Activated T-helper 1 cell treated with Interleukin-2 at 50 U/mL for 16 hours (primary cell): ENCODE measurements at places on chromosomes 1 and 21.

GRCh38 chr1:7663451-7664146 is 107.5 kb upstream of the VAMP3 start:
- no peak for DNase-seq

GRCh38 chr1:28735961-28736449 is 735 bp upstream of the YTHDF2 start:
- DNase-seq = no peak

DNA sequence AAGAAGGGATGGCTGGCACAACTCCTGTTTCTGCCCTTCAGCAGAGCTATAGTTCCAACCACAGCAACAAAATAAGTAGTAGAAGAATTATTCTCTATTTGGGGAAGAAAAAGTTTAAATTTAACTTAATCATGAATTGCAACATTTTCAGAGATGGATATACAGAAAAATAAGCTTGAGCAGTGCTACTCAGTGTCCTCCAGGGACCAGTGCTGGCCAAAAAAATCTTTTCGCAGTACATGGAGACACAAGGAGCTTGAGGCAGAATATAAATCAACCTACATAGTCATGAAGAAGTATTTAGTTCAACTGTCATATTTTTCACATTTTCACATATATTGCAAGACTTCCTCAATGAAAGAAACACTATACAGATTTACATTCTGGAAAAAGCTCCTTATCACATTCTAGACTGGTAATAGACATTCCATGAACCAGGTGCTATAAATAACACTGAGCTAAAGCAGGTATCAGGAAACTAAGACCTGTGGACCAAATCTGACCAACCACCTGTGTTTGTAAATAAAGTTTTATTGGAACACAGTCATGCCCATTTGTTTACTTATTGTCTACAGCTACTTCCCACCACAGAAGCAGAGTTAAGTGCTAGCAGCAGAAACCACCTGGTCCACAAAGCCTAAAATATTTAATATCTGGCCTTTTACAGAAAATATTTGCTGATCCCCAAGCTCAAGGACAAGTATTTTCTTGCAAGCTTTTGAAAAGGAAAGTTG is 101.9 kb downstream of the RGS21 start:
- DNase-seq = no peak

DNA sequence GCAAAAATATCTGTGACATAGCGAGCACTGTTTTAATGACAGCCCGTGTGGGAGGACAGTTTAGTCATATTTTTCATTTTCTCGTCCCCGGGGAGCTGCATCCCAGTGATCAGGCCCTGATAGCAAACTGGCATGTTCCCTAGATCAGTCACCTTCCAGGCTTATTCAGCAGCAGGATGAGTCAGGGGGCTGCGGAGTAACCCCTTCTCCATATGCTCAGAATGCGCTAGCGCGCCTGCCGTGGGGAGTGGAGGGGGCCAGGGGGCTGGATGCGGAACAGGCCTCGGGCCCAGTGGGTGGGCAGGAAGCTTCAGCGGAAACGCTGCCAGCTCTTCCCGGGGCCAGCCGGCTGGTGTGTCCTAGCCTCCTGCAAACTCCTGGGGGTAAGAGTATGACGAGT is 94.0 kb downstream of the KCND3 start:
- no peak for DNase-seq

GRCh38 chr1:8365661-8366362 is 47.9 kb downstream of the SLC45A1 start:
- no peak for DNase-seq

- DNase-seq = no peak
Observed at GRCh38 chr1:200372885-200373181, 37.0 kb downstream of the ZNF281 start.

- peak; percentile 35 for DNase-seq
Observed at GRCh38 chr1:41917835-41918449, 780 bp downstream of the HIVEP3 start.

GRCh38 chr1:223700388-223700918 is 11.9 kb upstream of the CAPN2 start:
- no peak for DNase-seq

- no peak for DNase-seq
Observed at GRCh38 chr1:2134266-2134620, 60.3 kb downstream of the FAAP20 start.

- no peak for DNase-seq
Observed at GRCh38 chr1:30129001-30129408, 594.4 kb downstream of the MATN1 start.

GRCh38 chr21:29053011-29053553 is 20.4 kb downstream of the CCT8 start:
- DNase-seq = no peak

GRCh38 chr1:202034683-202035462 is 24.5 kb downstream of the ELF3 start:
- no peak for DNase-seq

DNA sequence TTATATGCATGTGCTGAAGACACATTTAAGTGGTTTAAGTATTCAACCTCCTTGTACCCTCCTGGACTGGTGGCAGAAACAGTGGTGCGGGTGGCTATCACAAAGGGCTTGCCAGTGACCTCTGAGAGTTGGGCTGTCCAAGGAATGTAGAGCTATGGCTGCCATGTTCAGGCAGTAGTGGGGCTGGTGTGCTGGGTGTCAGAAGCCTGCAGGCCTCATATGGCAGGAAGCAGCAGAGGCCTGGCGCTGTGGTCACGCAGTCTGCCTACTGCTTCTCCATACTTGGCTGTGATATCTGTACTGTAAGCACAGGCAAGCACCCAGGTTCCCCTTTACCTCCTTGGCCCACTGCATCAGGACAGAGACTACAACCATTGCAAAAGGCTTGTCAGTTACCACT is 870.0 kb downstream of the LRRIQ3 start:
- DNase-seq = no peak

DNA sequence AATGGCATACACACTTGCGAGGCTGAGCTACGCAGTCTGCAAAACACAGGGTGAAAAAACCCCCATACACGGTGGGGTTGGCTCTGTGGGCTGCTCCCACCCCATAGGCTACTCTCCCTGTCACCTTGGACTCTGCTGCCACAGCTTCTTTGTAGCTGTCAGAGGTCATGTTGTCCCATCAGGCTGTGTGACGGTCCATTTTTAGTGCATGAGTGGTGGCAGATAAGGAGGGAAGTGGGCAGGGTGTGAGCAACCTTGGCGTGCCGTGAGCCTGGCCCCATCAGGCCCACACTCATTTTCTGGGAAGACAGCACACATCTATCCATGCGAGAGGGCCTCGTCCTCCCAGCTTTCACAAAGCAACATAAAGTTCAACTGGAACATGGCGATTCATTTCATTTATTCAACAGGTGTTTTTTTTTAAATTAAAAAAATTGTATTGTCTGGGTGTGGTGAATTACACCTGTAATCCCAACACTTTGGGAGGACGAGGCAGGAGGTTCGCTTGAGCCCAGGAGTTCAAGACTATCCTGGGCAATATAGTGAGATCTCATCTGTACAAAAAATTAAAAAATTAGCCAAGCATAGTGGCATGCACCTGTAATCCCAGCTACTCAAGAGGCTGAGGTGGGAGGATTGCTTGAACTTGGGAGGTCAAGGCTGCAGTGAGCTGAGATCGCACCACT is 9.5 kb downstream of the GPR137B start:
- no peak for DNase-seq

GRCh38 chr1:14460173-14460572 is 138.3 kb upstream of the KAZN start:
- no peak for DNase-seq

DNA sequence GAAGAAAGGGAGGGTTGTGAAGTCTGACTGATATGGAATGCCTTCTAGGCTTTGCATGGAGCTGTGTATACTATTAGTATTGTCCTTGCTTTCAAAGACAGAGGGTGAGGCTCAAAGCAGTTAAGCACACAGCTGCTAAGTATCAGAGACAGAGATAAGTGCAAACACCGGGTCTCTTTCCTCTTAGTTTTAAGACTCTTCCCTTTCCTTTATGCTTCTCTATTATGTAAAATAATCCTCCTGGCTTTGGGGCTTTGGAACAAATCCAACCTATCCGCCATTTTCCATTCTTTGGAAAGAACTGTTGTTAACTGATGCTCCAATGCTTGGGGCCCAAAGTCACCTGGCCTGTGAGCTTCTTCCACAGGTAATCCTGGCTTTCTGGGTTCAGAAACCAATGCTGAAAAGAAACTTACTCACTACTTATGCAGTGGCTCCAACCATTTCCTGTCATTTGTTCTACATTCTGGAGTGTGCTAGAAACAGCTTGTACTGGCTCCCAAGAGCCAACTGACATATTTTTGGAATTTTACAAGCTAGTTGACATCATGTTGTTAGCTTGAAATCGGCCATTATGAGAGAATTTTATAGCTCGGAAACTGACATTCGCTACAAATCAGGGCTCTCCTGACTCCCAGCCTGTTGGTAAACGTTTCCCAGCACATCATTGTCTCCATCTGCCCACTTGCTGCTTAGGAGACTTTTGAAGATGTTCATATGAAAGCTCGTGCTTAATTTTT is 67.5 kb downstream of the DNTTIP2 start:
- no peak for DNase-seq

- DNase-seq = no peak
Observed at GRCh38 chr1:112927462-112927990, 28.5 kb downstream of the SLC16A1 start.

- peak; percentile 49 for DNase-seq
Observed at GRCh38 chr1:20485527-20486456, at the start of gene CAMK2N1. TSS of gene CAMK2N1 (minus strand) at chr1:20486210. CDS start at chr1:20485379, 831 bp downstream.

DNA sequence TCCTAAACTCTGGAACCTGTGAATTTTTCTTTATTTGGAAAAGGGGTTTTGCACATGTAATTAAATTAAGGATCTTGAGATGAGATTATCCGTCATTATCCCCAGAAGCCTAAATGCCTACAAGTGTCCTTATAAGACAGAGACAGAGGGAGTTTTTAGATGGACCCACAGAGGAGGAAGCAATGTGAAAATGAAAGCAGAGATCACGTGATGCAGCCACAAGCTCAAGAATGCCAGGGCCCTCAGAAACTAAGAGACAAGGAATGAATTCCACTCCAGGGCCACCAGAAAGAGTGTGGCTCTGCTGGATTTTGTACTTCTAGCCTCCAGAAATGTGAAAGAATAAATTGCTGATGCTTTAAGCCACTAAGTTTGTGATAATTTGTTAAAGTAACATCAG is 183.6 kb upstream of the UBE2U start:
- no peak for DNase-seq

- DNase-seq = no peak
Observed at GRCh38 chr21:33109574-33110339, 39.8 kb downstream of the OLIG1 start.
